ENCODE measurements at places on chromosomes 4 and X.
A peak's percentile ranks its signal among the peaks of the same experiment; 100 is the strongest.

- DNase-seq = no peak
These were observed 110.8 kb downstream of the PWWP3B start for GRCh38 chrX:106278951-106279350.

GRCh38 chr4:171534391-171534790 is 278.8 kb upstream of the GALNTL6 start:
- DNase-seq = no peak

- no peak for DNase-seq
These were observed 1470.6 kb downstream of the PCDH19 start for GRCh38 chrX:98939456-98939855.

DNA sequence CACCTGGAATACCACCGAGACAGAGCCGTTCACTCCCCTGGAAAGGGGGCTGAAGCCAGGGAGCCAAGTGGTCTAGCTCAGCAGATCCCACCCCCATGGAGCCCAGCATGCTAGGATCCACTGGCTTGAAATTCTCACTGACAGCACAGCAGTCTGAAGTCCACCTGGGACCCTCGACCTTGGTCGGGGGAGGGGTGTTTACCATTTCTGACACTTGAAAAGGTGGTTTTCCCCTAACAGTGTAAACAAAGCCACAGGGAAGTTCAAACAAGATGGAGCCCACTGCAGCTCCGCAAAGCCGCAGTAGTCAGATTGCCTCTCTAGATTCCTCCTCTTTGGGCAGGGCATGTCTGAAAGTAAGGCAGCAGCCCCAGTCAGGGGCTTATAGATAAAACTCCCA is 243.2 kb downstream of the RASL11B start:
- DNase-seq = no peak

GRCh38 chr4:152352622-152353116 is 183.2 kb downstream of the FBXW7 start:
- DNase-seq = peak; percentile 66

DNA sequence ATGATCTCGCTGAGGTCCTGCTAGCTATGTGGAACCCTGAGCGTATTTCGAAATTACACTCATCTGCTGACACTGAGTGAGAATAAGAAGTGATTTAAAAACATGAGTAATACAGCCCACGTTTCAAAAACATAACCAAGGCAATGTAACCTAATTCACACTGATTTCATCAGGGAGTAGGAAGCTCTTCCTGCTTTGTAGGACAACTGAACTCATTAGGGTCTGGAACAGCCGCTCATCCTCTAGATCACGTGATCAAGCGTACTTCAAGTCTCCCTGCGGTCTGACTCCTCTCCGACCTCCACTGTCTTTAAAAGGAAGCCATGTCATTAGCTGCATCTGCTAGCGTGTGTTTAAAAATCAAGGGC is 138.0 kb downstream of the NSUN7 start:
- no peak for DNase-seq

DNA sequence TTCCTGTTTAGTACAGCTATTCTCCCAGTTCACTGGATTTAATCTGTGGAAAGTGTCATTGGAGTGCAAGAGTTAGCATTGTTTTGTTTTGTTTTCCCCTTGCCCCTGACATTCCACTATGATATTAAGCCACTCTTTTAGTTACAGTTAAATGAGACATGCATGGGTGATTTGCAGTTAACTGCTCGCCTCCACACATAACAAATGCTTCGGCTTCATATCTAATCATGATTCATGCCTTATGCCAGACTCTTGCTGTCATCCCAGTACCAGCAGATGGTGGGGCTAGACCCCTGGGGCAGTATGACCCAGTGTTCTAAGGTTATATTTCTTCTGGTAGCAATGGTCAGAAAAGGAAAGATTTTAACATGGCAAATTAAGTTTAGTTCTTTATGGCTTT is 80.1 kb downstream of the RAP1GDS1 start:
- no peak for DNase-seq

GRCh38 chr4:63029380-63029779 is 1379.9 kb downstream of the TECRL start:
- no peak for DNase-seq

GRCh38 chrX:155819966-155820491 is 61.1 kb upstream of the VAMP7 start:
- peak; percentile 2 for DNase-seq

DNA sequence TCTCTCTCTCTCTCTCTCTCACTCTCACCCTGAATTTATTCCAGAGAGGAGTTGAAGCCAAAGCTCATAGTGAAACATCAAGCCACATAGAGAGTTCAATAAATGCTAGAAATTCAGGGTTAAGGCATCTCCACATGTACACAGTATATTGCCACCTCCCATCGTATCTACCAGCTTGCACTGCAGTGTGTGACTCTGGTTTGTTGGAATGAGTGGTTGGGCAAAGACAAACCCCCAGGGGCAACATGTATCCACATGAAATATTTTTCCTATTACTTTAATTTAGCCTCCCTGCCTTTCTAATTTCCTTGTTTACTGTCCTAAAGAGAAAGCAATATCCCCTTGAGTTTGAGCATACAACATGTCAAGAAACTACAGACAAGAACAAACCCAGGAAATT is 247.3 kb downstream of the SPATA18 start:
- no peak for DNase-seq

DNA sequence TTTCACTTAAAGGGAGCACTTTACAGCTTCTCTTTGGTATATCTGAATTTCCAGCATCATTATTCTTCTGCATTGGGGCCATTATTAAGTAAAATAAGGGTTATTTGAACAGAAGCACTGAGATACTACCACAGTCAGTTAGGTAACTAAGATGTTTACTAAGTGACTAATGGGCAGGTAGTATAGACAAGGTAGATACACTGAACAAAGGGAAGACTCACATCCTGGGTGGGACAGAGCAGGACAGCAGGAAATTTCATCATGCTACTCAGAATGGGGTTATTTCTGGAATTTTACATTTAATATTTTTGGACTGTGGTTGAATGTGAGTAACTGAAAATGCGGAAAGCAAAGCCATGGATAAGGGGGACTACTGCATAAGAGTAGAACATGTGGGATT is 316.0 kb downstream of the CCSER1 start:
- no peak for DNase-seq

GRCh38 chr4:169410839-169411770 is 140.3 kb upstream of the SH3RF1 start:
- no peak for DNase-seq

- DNase-seq = peak; percentile 17
These were observed 87.8 kb downstream of the SH3KBP1 start for GRCh38 chrX:19799319-19800182.

DNA sequence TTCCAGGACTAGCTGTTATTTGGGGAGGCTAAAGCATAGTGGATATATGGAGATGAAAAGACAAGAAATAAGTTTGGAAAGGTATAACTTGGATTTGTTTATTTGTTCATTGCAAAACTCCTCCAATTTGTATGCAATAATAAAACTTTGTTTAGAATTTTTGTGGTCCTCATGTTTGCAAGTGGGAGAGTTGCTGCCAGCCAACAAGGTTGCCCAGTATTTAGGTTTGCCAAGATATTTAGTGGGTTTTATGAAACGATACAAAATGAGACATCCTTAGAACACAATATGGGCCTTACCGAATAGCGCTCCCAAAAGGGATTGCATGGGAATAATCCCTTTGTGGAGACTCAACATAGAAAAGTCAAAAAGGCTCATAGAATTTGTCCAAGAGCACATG is 162.1 kb downstream of the INPP4B start:
- no peak for DNase-seq

Measured in NCI-H2081 treated with DMSO at 0.1 percent for 48 hours (cell line).